ENCODE measurements at places on chromosomes 7 and 10.
A peak's percentile ranks its signal among the peaks of the same experiment; 100 is the strongest.

DNA sequence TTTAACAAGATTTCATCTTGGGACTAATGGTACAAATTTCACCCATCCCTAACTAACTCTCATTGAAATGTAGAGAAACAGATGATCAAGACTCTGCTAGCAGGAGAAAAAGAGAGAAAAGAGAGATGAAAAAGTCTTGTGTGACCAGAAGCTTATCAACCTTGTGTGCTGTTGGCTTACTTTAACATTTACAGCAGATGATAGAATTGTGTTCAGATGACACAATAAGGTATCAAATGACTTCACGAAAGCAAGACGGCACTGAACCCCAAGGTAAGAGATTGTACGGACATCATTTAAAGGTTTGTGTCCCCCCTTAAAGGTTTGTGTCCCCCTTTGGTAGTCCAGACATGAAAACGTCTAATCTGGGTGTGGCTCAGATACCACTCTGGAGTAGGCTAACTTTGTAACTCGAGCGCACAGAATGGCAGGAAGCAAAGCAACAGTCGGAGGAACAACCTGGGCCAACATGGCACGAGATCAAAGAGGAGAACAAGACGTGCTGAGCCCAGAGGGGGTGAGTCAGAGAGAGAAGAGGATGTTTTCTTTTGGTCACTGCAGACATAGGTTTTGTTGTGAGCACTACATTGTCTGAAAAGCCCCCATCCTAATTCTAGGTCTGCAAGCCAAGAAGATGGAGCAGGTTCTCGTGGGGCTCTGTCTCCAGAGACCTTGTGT is 10.4 kb upstream of the LMBR1 start:
- no peak for DNase-seq

DNA sequence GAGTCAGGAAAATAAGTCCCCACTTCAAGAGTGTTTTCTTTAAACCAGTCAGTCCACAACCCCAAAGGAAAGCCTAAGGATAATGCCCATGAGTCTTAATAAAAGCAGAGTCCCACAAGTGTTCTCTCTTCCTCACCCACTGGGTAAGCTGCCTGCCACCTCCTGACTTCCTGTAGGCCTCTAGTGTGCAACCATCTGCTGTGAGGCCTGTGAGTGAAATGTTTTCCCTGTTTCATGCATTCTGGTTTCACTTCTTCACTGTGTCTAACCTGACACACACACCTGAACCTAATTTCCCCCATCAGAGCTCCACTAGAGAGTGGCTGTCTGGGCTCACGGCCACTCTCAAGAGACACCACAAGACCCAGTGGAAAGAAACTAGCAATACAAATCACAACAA is 38.9 kb upstream of the GDF10 start:
- DNase-seq: peak; percentile 33

DNA sequence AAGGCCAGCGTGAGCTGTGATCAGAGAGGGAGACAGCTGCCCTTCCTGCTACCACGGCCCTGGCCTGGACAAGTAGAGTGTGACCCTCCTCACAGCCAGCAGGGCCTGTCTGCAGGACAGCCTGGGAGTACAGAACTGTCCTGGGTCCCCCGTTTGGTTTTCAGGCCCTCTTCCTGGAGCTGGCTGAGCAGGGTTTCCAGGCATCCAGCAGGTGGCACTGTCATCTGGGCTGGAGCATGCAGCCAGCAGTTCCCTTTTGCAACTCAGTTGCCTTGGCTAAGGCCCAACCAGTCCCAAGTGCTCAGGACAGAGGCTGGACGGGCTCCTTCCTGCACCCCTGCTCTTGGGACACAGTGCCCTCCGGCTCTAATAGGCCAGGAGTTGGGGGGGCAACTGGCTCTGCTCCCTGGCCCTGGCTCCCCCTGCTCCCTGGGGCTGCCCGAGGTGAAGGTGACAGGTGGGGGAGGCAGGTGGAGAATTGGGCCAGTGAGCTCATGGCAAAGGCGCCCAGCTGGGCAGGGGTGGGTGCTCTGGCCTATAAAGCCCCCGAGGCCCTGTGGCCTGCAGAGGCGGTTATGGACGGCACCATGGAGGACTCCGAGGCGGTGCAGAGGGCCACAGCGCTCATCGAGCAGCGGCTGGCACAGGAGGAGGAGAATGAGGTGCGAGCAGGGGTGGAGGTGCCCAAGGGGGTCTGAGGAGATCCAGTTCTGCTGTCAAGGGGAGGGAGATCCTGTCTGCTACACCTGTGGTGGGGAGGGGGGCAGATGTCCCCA is at the start of gene ANKRD2:
Gene ANKRD2, plus strand, starts transcription at position 566 of the 776 bp plus-strand sequence. Its CDS starts 10 bp downstream, at position 576.
- DNase-seq: peak; percentile 77

GRCh38 chr10:117762819-117763172 is 220.2 kb downstream of the EMX2 start:
- DNase-seq: no peak

- DNase-seq: no peak
These were observed 109.0 kb downstream of the SVIL start for GRCh38 chr10:29525762-29526161.

Data from GM12892 (cell line).